Endothelial cell of umbilical vein (primary cell): ENCODE measurements at places on chromosomes 6 and 20. TPM values are rescaled to one million over a fixed set of nuclear protein-coding genes. Genes with fewer than 3 reads are reported as not detected.

ANKRD66 gene
- total RNA-seq, result not detected in 2 replicates

CLPSL1 gene
- not detected in 2 replicates for total RNA-seq

BPIFB1 gene
- total RNA-seq, result not detected in 2 replicates

SRSF12 gene
- 0.18 TPM in 1 of 2 replicates, not detected in the other for total RNA-seq

GLP1R gene
- total RNA-seq, result not detected in 2 replicates

CYP24A1 gene
- not detected in 2 replicates for total RNA-seq

CGAS gene
- total RNA-seq, result 7.3 and 7.4 TPM in 2 replicates

SIGLEC1 gene
- total RNA-seq, result not detected in 2 replicates

EPPIN gene
- not detected in 2 replicates for total RNA-seq

RFX6 gene
- total RNA-seq, result not detected in 2 replicates

CST2 gene
- not detected in 2 replicates for total RNA-seq

MCM8 gene
- 13.4 and 14.4 TPM in 2 replicates for total RNA-seq

- no peak for DNase-seq
These were observed 322.7 kb upstream of the NOX3 start for GRCh38 chr6:155778336-155778735.

GRCh38 chr6:38579010-38579628, 60.6 kb downstream of the BTBD9 start:
- peak; percentile 69 for DNase-seq

- DNase-seq, result peak; percentile 16
These were observed 8.8 kb downstream of the DEFB129 start for GRCh38 chr20:235891-236290.

DNA sequence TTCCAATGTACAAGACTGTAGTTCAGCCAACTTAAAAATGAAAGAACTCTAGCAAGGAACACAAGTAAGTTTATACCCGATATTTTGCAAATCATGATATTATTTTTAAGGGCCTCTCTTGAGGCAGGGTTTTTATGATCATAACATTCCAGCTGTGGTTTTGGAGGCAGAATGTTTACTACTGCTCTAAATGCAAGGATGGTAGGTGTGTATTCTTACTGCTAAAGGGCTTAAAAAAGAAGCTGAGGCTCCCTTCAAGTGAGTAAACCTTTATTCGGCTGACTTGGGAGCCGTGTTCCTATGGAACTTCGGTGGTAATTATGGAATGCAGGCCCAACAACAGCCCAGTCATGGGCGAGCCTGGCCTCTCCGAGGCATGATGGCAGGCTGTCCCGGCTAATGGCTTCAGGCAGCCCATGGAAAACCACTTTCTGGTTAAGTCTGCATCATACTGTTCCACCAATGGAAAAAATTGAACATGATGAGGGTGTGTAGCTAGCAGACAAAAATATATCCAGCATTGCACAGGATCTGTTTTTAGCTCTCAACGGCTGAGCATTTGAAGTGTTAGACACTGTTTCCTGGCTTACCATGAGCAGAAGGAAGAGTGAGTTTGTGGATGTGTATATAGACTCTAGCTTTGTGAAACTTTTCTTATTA, 111.5 kb downstream of the TIAM2 start:
- DNase-seq, result no peak

GRCh38 chr20:22768266-22769178, 184.2 kb upstream of the FOXA2 start:
- DNase-seq, result no peak

GRCh38 chr20:35600993-35601973, 14.3 kb upstream of the SPAG4 start:
- peak; percentile 79 for DNase-seq

GRCh38 chr6:36242626-36243025, 27.2 kb upstream of the PNPLA1 start:
- DNase-seq, result no peak

- DNase-seq, result no peak
These were observed 74.2 kb downstream of the CD164 start for GRCh38 chr6:109308018-109308492.

- DNase-seq, result peak; percentile 98
These were observed 121.1 kb upstream of the HDGFL1 start for GRCh38 chr6:22448291-22448711.

DNA sequence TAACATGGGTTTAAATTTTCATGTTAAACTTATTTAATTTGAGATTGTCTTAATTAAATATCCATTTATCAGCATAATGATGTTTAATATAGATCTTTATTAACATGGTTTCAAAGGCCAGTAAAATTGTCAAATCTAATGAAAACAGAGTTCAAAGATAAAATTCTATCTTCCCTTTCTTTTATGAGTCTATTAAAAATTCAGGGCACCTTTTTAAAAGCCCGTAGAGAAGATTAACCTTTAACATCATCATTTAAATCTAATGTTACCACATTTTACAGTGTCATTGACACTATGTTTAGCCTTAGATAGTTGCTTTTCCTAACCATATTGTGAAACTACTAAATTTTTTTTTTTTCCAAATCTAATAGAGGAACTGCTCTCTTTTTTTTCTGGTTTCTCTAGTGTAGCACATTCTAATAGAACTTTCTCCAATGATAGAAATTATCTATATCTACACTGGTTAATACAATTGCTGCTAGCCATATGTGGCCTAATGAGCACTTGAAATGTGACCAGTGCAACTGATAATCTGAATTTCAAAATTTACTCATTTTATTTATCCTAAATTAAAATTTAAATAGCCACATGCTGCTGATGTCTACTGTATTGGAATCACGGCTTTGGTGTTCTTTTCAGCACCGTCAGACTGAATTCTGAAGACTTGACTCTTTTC, 410.9 kb downstream of the UTRN start:
- DNase-seq, result no peak

- no peak for DNase-seq
These were observed 36.2 kb downstream of the ARMC2 start for GRCh38 chr6:108884211-108885059.

- DNase-seq, result no peak
These were observed 98.1 kb upstream of the SALL4 start for GRCh38 chr20:51900443-51900842.

DNA sequence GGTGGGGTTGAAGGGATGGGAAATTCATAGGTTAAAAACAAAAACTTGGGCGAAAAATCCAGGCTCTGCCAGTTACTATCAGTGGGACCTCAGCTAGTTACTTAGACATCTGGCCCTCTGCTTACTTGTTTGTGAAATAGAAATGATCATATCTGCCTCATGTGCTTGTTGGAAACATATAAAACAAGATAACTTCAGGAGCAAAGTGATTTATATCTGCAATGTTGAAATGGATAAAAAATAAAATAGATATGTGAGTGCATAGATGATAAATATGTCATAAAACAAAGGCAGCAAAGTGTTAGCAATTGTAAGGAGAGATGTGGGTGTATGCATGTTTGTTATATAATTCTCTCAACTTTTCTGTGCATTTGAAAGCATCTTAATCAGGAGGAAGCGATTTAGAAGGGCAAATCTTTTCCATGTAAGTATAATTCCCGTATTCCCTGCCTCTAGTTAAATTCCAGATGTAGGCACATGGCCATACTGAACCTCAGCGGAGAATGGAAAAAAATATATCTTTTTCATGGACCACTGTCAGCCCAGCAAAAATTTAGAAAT, 579.0 kb upstream of the FLRT3 start:
- no peak for DNase-seq

- DNase-seq, result no peak
These were observed 20.8 kb downstream of the SRC start for GRCh38 chr20:37366743-37367142.

- DNase-seq, result no peak
These were observed 520.3 kb downstream of the CDH26 start for GRCh38 chr20:60478533-60478932.

DNA sequence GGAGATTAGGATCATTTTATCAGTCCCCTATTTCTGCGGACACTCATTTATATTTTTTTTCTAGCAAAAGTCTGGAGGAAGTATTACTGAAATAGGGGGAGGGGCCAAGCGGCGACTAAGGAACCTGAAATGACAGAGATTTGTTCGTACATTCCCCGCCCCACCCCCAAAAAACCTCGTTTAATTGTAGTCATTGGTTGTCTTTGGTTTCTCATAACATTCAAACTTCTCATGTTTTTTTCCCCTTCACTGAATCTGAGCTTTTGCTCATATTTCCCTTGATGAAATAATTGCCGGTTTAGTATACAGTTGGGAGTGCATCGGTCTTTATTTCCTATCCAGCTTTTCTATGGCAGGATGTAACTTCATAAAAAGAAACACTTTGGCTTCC, 768 bp upstream of the FYN start:
- peak; percentile 81 for DNase-seq

DNA sequence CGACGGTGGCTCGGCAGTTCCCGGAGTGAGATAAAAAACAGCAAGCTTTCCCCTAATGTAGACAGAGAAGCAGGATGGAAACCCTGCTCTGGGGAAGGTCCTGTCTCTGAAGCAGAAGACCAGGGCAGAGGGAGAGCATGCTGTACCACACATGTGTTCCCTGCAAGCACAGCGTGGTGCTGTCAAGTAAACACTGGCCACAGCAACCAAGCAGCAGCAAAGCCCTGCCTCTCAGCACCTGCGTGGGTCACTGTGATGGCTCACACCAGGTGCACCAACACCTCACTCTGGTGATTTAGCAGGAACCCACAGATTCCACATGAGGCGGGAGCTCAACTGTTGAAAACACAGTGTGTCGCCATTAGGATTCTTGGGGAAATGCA, 65.2 kb upstream of the TXNDC5 start:
- no peak for DNase-seq

DNA sequence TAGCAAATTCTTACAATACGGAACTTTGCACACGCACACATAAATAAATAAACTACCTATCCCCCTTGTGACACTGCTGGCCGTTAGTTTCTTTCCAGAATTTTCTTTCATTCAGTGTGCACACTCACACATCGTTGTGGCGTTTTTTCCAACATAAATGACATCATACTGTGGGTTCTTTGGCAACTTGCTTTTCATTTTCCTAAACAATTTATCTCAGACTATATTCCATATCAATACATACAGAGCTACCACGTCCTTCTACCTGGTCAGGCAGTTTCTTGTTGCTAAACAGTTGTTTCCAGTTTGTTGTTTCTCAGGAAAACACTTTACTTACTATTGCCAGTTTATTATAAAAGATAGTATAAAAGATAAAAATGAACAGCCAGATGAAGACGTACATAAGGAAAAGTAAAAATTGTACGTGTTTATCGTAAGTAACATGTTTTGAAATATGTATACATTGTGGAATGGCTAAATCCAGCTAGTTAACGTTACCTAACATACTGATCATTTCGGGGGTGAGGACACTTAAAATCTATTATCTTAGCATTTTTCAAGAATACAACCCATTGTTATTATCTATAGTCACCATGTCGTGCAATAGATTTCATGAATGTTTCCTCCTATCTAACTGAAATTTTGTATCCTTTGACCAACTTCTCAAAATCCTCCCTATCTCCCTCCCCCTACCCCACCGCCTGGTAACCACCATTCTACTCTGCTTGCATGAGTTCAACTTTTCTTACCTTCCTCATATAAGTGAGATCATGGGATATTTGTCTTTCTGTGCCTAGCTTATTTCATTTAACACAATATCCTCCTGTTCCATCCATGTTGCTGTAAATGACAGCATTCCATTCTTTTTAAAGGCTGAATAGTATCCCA, 1.2 kb upstream of the TP53RK start:
- peak; percentile 31 for DNase-seq
